ENCODE measurements at places on chromosomes 2 and 18.

GRCh38 chr2:129733579-129733978 lies 245.9 kb upstream of the RAB6C start:
- no peak for DNase-seq

DNA sequence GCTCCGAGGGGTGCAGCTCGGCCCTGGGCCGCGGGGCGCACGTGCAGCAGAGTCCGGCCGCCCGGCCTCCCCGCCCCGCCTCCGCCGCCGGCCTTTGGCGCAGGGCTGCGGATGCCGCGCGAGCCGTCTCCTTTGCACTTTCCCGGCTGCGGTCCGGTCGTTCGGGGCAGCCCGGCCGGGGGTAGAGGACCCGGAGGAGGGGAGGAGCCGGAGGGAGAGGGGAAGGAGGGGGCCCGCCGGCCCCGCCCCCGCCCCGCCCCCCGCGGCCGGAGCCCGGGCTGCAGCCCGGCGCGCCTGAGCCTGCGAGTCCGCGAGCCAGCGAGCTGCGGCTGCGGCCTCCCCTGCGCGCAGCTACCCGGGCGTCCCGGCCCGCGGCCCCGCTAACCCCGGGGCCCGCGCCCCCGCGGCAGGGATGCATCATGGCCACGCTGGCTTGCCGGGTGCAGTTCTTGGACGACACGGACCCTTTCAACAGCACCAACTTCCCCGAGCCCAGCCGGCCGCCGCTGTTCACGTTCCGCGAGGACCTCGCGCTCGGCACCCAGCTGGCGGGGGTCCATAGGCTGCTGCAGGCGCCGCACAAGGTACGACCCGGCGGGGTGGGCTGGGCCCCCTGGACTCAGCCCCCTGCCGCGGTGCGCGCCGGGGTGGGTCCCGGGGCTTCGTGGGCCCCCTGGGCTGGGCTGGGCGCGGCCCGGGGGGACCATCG lies at the start of gene FHOD3:
Gene FHOD3 (plus strand): TSS at position 297 of the 709 bp plus-strand sequence. CDS start 123 bp downstream, at position 420.
- DNase-seq, result no peak

GRCh38 chr2:64482765-64483504 lies 29.0 kb downstream of the LGALSL start:
- DNase-seq, result no peak

DNA sequence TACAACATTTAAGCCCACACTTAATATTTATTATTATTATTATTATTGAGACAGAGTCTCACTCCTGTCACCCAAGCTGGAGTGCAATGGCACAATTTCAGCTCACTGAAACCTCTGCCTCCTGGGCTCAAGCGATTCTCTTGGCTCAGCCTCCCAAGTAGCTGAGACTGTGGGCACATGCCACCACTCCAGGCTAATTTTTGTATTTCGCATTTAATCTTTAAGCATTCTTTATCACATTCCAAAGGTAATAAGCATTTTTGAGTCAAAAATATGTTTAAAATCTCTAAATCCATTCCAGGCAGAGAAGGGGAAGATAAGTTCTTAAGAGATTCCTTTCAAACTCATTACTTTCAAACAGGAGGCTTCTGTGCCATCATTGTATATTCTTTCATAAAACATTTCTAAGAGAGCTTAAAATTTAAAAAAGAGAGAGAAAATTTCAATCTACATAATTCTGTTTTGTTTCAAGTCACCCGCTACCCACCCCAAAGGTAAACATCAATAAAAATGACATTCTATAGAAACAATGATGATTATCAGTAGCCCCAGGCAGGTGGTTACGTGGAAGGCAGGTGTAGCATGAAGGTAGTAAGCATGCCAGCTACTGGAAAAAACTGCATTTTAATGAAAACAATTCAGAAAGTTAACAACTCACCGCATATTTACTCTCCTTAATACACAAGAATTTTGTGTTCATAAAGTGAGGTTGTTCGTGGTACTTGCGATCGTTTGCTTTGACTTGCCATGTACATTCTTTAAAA lies 84.4 kb upstream of the NARS1 start:
- no peak for DNase-seq

DNA sequence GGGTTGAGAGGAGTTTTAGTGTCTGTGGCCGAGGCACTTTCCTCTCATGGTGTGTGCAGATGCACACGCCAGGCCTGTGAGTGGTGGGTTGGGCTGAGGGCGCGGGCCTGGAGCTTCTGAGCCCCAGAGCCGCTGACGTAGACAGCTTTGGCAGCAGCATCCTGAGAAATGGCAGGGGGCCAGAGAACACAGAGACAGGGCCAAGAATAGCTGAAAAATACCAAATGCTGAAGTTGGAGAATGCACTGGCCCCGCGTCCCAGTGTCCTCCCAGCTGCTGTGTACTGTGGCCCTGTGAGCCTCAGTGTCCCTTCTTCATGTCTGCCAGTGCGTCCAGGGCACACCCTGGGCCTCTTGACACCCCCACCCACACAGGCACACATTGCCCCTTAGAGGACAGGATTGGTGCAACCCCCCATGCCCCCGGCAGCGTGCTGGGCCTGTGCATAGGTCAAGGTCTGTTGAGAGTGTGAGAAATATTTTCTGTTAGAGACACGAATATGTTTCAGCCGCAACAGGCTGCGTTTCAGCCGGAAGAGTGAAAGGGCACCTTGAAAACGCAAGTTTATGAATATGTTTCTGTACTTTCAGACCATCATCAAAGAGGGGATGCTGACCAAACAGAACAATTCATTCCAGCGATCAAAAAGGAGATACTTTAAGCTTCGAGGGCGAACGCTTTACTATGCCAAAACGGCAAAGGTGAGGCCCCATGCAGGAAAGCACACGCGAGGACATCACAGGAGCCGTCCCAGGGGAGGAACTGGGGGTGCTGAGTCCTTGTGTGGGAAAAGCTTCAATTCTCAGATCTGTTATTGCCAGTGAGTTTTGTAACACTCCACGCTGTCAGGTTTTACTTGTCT lies 33.6 kb downstream of the DGKD start:
- DNase-seq, result peak; percentile 67

DNA sequence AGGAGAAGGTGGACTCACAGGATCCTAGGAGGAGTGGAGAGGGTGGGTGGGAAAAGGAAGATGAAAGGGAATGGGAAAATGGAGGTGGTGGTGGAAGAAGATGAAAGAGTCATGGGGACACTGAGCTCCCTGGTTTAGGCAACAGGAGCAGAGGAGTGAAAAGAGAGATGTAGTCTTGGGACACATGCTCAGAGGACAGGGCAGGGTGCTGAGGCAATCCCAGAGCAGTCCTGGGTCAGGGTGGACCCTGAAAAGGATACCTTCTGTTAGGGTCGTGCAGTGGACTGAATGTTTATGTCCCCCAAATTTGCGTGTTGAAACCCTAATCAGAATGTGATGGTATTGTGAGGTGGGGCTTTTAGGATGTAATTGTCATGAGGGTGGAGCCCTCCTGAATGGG lies 37.9 kb downstream of the SUCLG1 start:
- no peak for DNase-seq

GRCh38 chr2:164808776-164809175 lies 32.8 kb downstream of the COBLL1 start:
- DNase-seq, result no peak

DNA sequence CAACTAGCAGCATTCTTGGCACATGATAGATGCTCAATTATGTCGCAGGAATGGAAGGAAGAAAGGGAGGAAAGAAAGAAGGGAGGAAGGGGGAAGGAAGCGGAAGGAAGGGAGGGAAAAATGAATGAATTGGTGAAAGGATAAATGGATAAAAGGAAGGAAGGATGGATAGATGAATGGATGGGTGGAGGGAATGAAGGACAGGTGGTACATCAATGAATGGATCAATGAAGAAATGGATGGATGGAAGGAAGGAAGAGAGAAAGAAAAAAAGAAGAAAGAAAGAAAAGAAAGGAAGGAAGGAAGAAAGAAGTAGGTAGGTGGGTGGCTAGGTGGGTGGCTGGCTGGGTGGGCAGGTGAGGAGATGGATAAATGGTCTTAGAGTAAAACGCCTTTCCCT lies 56.8 kb downstream of the TWIST2 start:
- no peak for DNase-seq

- no peak for DNase-seq
These were observed 80.0 kb upstream of the LDLRAD4 start for GRCh38 chr18:13138420-13139139.

GRCh38 chr18:64720781-64721464 lies 572.0 kb upstream of the LINC00305 start:
- no peak for DNase-seq

DNA sequence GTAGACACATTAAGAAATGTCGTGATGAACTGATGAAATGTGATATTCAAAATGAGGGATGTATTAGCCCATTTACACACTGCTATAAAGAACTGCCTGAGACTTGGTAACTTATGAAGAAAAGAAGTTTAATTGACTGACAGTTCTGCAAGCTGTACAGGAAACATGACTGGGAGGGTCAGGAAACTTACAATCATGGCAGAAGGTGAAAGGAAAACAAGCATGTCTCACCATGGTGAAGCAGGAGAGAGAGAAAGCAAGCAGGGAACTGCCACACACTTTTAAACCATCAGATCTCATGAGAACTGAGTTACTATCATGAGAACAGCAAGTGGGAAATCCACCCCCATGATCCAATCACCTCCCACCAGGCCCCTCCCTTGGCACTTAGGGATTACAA lies 1010.8 kb upstream of the CELF4 start:
- DNase-seq, result no peak

GRCh38 chr2:32937602-32938448 lies 8.9 kb upstream of the LTBP1 start:
- DNase-seq, result no peak

DNA sequence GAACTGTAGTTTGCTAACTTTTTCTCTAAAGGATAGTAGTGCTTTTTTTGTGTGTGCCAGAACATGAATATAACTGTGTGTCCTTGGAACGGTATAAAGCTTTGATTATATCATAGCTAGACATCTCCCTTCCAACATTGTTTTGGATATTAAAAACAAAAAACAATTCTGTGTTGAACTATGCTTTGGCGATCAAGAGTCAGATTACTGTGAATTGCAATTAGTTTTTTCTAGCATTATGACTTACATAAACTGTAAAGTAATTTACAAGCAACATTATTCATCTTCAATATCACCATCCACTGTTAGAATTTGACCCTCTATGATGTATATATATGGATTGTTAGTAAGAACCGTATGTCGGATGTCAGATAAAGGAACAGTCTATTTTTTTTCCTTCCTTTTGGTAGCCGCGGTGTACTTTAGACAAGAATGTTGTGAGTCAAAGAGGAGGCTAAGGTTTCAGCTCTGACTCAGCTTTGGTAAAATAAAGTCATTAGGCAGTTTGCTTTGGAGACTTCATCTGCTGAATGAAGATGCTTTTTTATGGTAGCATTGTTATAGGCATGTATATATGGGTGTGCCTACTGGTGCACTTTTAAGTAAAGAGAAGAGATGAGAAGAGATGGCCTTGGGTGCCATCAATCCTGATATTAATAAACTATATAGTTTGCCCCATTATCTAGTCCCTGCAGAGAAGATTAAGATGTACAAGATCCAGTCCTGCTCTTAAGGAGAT lies 76.4 kb downstream of the LTBP1 start:
- DNase-seq, result no peak

- no peak for DNase-seq
These were observed 1.9 kb downstream of the PER2 start for GRCh38 chr2:238286551-238286950.

GRCh38 chr2:166773308-166773949 lies 114.9 kb upstream of the XIRP2 start:
- no peak for DNase-seq

GRCh38 chr2:64295326-64296139 lies 151.3 kb upstream of the PELI1 start:
- no peak for DNase-seq

DNA sequence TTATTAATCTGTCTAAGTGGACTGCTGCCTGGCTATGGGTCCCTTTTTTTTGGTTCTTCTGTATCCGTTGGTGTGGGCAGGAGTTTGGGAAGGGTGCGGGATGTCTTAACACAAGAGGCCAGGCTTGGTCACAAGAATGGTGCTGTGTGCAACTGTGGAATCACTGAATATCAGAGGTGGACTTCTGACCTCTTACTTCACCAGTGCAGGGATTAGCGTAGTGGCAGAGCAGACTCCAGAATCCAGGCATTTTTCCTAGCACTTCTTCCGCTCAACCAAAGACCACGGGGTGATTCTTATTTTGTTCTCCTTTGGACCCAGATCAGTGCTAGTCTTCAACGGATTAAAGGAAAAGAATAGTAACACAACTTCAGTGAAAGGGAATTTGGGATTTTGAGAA lies 254.3 kb upstream of the TNP1 start:
- DNase-seq, result no peak

GRCh38 chr2:147845411-147845971 lies 662 bp downstream of the ACVR2A start:
- DNase-seq, result no peak

- no peak for DNase-seq
These were observed 183.4 kb downstream of the NEDD4L start for GRCh38 chr18:58227361-58227930.

Data from cerebellar nuclear complex (tissue), 1 donor.